ENCODE measurements at places on chromosomes 11 and 22.

GRCh38 chr22:41943661-41944209, 3.2 kb downstream of the CENPM start:
- no peaks in the 10 kb centered on the region for H3K36me3 ChIP-seq
- H3K4me3 ChIP-seq: no peak overlapping the region
- peaks cover 42% of the 10 kb centered on the region for H3K4me1 ChIP-seq
- no peak for DNase-seq

GRCh38 chr11:15048616-15049015, 24.8 kb upstream of the CALCB start:
- H3K27ac ChIP-seq: no peak overlapping the region
- no peaks in the 10 kb centered on the region for H3K27me3 ChIP-seq
- no peak overlapping the region for H3K4me3 ChIP-seq
- H3K4me1 ChIP-seq: no peaks in the 10 kb centered on the region
- no peaks in the 10 kb centered on the region for H3K36me3 ChIP-seq

- no peak for DNase-seq
- no peaks in the 10 kb centered on the region for H3K27me3 ChIP-seq
- no peaks in the 10 kb centered on the region for H3K4me1 ChIP-seq
- H3K4me3 ChIP-seq: no peak overlapping the region
- H3K36me3 ChIP-seq: no peaks in the 10 kb centered on the region
Observed at GRCh38 chr22:44159811-44160210, 20.9 kb upstream of the PARVG start.

DNA sequence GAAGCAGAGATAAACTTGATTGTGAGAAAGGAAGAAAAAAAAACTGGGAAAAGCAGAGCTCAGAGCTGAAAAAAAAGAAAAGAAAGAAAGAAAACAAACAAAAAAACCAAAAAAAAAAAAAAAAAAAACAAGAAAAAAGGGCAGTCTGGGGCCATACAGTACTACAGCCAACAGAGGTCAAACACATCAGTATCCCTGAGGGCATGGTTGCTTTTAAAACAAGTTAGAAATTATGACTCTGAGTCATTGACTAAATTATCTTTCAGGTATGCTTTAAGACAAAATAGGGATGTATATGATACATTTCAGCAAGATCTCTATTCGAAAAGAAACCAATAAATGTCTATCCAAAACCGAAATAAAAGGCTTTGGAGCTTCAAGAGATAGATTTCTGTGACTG, 37.1 kb upstream of the TLCD5 start:
- H3K4me1 ChIP-seq: no peaks in the 10 kb centered on the region
- H3K4me3 ChIP-seq: no peak overlapping the region
- H3K36me3 ChIP-seq: no peaks in the 10 kb centered on the region
- peaks cover 2% of the 10 kb centered on the region for H3K27me3 ChIP-seq

GRCh38 chr11:403761-404431, 9.9 kb downstream of the PKP3 start:
- H3K27ac ChIP-seq: no peak overlapping the region
- no peak overlapping the region for H3K4me3 ChIP-seq
- peaks cover 10% of the 10 kb centered on the region for H3K36me3 ChIP-seq
- no peak for DNase-seq
- H3K4me1 ChIP-seq: peaks cover 19% of the 10 kb centered on the region
- H3K27me3 ChIP-seq: no peaks in the 10 kb centered on the region

- H3K27me3 ChIP-seq: no peaks in the 10 kb centered on the region
- no peak overlapping the region for H3K27ac ChIP-seq
- H3K36me3 ChIP-seq: no peaks in the 10 kb centered on the region
- no peak for DNase-seq
Observed at GRCh38 chr22:25701056-25701780, 40.8 kb upstream of the MYO18B start.

- no peak overlapping the region for H3K4me3 ChIP-seq
- no peaks in the 10 kb centered on the region for H3K4me1 ChIP-seq
- no peaks in the 10 kb centered on the region for H3K36me3 ChIP-seq
- H3K27ac ChIP-seq: no peak overlapping the region
Observed at GRCh38 chr11:13475091-13475490, 12.1 kb upstream of the BTBD10 start.

GRCh38 chr11:68840661-68841653, 759 bp downstream of the CPT1A start:
- peak overlapping the region; percentile 65 for H3K27ac ChIP-seq
- no peaks in the 10 kb centered on the region for H3K27me3 ChIP-seq
- no peak for DNase-seq
- H3K4me3 ChIP-seq: peak overlapping the region; percentile 82
- peaks cover 49% of the 10 kb centered on the region for H3K4me1 ChIP-seq

- peaks cover 27% of the 10 kb centered on the region for H3K4me1 ChIP-seq
- H3K27me3 ChIP-seq: no peaks in the 10 kb centered on the region
- H3K36me3 ChIP-seq: no peaks in the 10 kb centered on the region
- H3K4me3 ChIP-seq: no peak overlapping the region
- H3K27ac ChIP-seq: no peak overlapping the region
Observed at GRCh38 chr22:30186041-30186440, 60.5 kb downstream of the LIF start.

GRCh38 chr22:24588381-24588756, 4.5 kb downstream of the LRRC75B start:
- H3K4me3 ChIP-seq: no peak overlapping the region
- no peak for DNase-seq
- no peaks in the 10 kb centered on the region for H3K27me3 ChIP-seq
- H3K27ac ChIP-seq: no peak overlapping the region

All from effector memory CD4-positive, alpha-beta T cell (primary cell).